M059J (cell line): ENCODE measurements at places on chromosomes 2 and 18. TPM values are rescaled to one million over a fixed set of nuclear protein-coding genes. Genes with fewer than 3 reads are reported as not detected.
A peak's percentile ranks its signal among the peaks of the same experiment; 100 is the strongest.

GRCh38 chr2:236673126-236673822, 103.6 kb downstream of the ACKR3 start:
- no peak for DNase-seq

GRCh38 chr2:188787021-188787657, 187.0 kb upstream of the COL3A1 start:
- peak; percentile 86 for DNase-seq

DNA sequence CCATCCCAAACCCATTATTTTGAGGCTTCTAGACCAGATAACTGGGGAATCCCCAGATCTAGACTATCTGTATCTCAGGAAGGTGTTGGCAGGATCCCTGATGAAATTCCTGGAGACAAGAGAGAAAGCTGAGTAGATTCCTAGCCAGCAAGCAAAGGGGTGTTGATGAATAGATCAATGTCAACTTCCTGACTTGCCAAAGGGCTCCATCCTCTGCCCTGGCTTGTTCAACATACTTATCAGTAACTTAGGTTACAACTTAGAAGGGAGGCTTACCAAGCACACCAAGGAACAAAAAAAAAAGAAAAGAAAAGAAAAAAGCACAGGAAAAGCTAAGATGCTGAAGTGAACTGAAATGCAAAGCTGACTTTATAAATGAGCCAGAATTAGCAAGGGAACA, 53.3 kb downstream of the TNS1 start:
- no peak for DNase-seq

- DNase-seq, result peak; percentile 20
Measured at GRCh38 chr18:60146220-60146960, 226.2 kb downstream of the MC4R start.

MEIS1 gene
- 3.4 and 4.5 TPM in 2 replicates for total RNA-seq

NETO1 gene
- 0.22 TPM in 1 of 2 replicates, not detected in the other for total RNA-seq
